ENCODE measurements at places on chromosomes 2 and 18. TPM values are rescaled to one million over a fixed set of nuclear protein-coding genes. Genes with fewer than 3 reads are reported as not detected.

DNA sequence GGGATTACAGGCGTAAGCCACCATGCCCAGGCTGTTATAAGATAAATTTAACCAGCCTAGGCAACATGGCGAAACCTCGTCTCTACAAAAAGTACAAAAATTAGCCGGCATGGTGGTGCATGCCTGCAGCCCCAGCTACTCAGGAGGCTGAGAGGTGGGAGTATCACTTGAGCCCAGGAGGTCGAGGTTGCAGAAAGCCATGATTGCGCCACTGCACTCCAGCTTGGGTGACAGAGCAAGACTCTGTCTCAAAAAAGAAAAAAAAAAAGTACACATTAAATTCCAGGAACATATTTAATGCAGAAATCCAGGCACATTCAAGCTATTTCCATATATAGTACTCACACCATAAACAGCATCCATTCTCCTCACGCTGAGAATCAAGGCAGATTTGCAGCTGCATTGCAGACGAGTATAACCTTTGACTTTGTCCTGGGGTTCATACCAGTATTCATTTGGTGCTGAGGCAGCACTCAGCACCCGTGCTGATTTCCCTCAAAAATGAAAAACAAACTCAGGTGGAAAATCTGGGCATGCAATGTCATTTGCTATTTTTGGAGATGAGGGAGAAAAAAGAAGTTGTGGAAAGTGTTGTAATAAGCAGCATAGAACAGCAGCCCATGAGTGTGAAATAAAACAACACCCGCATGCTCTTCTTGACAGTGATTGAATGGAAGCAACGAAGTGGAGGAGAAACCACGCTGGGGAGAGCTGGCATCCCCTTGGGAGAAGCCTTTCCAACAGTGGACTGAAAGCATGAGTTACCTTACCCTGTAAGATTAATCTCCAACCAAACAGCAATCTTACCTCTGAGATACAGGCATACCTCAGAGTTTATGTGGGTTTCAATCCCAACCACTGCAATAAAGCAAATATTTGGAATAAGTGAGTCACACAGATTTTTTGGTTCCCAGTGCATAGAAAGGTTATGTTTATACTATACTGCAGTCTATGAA is 46.8 kb upstream of the ANXA4 start:
- peak; percentile 69 for DNase-seq

- DNase-seq, result peak; percentile 81
These were observed 628.7 kb upstream of the PIK3C3 start for GRCh38 chr18:41326311-41326710.

MAP2 gene
- 1.5 TPM for total RNA-seq

LONRF2 gene
- total RNA-seq, result 0.47 TPM

Measured in HT1080 (cell line).